ENCODE measurements at places on chromosomes 12 and 14.
A peak's percentile ranks its signal among the peaks of the same experiment; 100 is the strongest.

- peaks cover 11% of the 10 kb centered on the region for H3K27me3 ChIP-seq
- H3K36me3 ChIP-seq: no peaks in the 10 kb centered on the region
Observed at GRCh38 chr12:107780298-107780697, 5.8 kb downstream of the ASCL4 start.

DNA sequence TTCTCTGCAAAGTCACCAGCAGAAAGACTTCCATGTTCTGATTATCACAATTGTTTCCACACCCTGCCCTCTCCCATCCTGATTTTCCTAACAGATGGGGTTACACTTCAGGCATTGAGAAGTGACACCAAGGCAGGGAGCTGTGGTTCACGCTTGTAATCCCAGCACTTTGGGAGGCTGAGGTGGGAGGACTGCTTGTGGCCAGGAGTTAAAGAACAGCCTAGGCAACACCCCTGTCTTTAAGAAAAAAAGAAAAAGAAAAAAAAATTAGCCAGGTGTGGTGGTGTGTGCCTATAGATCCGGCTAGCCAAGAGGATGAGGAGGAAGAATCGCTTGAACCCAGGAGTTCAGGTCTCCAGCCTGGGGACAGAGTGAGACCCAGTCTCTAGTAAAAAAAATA is 5.2 kb downstream of the PPP1CC start:
- DNase-seq: no peak
- H3K27me3 ChIP-seq: no peaks in the 10 kb centered on the region
- peaks cover 3% of the 10 kb centered on the region for H3K36me3 ChIP-seq
- no peak overlapping the region for H3K4me3 ChIP-seq

DNA sequence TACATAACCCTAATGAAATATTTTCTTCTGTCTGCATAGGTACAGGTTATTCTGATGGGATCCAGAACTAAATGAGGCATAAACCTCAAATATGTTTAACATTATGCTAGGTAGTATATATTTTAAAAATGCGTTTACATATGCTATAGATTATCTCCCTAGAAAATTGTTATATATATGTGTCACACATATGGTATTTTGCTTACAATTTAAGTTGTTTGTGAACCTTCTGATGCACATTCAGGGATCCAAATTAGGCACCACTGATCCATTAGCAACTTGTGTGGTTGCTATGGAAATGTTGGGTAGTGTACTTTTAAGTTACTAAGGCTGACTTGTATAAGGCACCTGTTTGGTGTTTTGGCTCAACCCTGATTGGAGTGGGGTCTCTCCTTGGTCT is 456.7 kb downstream of the AEBP2 start:
- no peaks in the 10 kb centered on the region for H3K27me3 ChIP-seq
- H3K4me3 ChIP-seq: no peak overlapping the region
- no peaks in the 10 kb centered on the region for H3K36me3 ChIP-seq
- no peaks in the 10 kb centered on the region for H3K4me1 ChIP-seq
- DNase-seq: no peak

DNA sequence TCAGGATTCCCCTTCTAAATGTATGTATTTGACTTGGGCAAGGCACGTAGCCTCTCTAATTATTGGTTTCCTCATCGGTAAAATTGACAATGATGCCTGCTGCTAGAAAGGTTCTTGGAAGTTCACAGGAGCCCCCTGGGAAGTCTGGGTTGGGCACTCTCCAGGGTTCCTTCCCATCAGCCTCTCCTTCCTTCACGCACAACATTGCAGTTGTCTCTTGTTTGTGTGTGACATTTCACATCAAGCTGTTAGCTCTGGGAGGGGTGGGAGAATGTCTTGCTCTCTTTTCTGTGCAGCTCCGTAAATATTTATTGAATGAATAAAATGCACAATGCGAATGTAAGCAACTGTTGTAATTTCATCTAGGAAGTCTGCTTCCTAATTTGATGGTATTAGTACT is 153.2 kb upstream of the PRICKLE1 start:
- no peaks in the 10 kb centered on the region for H3K4me1 ChIP-seq
- no peaks in the 10 kb centered on the region for H3K36me3 ChIP-seq
- H3K27me3 ChIP-seq: no peaks in the 10 kb centered on the region
- no peak overlapping the region for H3K27ac ChIP-seq

DNA sequence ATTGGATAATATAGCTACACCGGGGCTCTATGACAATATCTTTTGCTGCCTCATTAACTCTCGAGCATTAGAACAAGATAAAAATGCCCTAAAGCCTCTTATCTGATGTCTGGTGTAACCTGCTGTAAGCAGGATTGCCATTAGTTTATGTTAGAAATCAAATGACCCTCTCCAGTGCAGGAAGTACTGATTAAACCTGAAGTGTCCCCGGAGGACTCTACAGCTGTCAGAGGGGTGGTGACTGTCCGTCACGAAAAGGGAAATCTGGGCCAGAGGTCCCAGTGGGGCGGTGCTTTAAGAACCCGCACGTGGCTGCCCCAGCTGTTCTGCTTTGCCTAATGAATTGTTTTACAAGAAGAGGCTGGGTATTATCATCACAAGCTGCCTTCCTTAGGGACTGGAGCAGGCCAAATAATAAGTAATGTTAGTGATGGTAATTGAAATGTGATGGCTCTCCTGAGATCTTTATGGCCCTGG is 55.7 kb downstream of the LIN52 start:
- H3K27me3 ChIP-seq: no peaks in the 10 kb centered on the region
- no peak overlapping the region for H3K27ac ChIP-seq
- H3K4me1 ChIP-seq: peaks cover 8% of the 10 kb centered on the region
- no peaks in the 10 kb centered on the region for H3K36me3 ChIP-seq
- DNase-seq: no peak
- H3K4me3 ChIP-seq: no peak overlapping the region

DNA sequence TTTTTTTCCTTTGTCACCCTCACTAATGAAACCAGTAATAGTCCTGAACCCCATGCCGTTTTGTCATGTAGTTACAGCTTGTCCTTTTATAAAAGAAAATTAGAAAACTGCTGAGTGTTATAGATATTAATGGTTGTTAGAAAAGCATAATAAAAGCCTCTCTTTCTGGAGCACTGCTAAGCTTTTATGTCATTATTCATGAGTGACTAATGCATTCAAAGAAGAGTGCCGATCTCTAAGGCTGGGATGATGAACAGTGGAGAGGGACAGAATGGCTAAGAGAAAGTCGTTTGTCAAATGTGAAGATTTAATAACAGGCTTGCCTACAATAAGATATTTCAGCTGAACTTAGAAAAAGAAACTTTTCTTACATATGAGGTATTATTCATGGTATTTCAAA is 121.6 kb downstream of the MGAT4C start:
- no peaks in the 10 kb centered on the region for H3K27me3 ChIP-seq
- H3K36me3 ChIP-seq: no peaks in the 10 kb centered on the region
- H3K4me3 ChIP-seq: no peak overlapping the region
- DNase-seq: no peak
- H3K4me1 ChIP-seq: no peaks in the 10 kb centered on the region

- DNase-seq: no peak
- no peaks in the 10 kb centered on the region for H3K27me3 ChIP-seq
- H3K4me1 ChIP-seq: no peaks in the 10 kb centered on the region
- no peak overlapping the region for H3K4me3 ChIP-seq
Observed at GRCh38 chr14:101370593-101371569, 190.4 kb upstream of the DIO3 start.

DNA sequence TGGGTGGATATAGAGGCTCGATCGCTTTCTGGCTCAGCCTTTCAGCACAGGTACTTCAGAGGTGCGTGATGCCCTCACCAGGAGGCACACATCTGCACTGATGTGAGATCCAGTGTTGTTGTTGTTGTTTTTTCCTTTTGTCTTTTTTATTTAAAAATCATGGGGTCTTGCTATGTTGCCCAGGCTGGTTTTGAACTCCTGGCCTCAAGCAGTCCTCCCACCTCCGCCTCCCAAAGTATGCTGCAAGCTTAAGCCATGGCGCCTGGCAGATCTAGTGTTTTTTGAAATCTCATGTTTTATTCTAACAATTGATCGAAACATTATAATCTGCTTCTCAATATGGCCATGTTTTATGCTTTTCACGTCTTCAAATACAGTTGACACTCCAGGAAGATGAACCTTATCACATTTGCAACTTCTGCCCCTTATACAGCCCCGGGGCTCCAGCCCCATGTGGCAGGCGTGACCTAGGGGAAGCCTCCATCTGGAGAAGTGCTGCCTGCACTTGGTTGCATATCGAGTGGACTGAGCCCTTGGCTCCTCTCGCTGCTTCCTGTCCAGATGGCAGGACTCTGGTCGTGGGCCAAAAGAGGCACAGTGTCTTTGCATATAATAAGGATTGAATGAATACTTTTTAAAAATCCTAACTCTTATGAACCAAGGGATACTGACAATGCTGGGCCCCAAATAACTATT is 71.7 kb downstream of the TRAF3 start:
- no peaks in the 10 kb centered on the region for H3K27me3 ChIP-seq
- no peak overlapping the region for H3K27ac ChIP-seq
- peaks cover 3% of the 10 kb centered on the region for H3K36me3 ChIP-seq
- H3K4me1 ChIP-seq: no peaks in the 10 kb centered on the region

GRCh38 chr12:44031472-44032185 is 195.7 kb downstream of the TMEM117 start:
- H3K27me3 ChIP-seq: no peaks in the 10 kb centered on the region
- no peak for DNase-seq
- H3K36me3 ChIP-seq: no peaks in the 10 kb centered on the region
- H3K4me1 ChIP-seq: no peaks in the 10 kb centered on the region

DNA sequence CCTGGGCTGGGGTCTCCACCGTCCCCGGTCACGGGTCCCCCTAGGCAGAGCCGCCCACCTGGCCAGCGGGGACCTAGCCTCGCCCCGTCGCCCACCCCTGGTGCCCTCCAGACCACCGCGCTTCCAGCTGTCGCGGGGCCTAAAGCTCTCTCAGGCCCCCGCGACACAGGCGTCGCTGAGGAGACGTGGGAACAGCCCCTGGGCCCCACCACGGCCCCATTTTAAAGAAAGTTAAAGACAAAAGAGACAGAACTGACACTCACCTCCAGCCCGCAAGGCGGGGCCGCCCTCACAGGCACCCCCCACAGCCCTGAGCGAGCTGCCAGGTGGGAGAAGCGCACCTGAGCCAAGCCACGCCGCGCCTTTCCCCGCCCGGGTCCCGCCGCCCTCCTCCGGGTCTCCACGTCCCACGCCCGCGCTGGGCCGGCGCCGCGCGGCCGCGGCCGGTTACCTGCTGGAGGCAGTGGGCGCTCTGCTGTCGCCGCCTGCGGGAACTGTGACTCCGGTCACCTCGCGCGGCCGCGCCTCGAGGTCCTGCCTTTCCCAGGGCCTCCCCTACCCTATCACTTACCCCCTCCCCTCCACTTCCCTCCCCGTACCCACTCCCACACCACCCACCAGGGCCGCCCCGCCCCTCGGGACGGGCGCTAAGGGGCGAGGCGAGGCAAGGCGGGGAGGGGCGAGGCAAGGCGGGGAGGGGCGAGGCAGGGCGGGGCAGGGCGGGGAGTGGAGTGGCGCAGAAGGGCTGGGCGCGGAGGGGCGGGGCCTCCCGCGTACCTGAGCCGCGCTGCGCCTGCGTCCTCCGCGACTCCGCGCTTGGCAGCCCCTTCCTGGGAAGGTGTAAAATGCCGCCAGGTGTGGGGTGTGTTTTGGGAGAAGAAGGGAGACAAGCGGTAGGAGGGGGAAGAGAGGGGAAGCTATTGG is 31.2 kb downstream of the TC2N start:
- peak; percentile 83 for DNase-seq
- peak overlapping the region; percentile 43 for H3K27ac ChIP-seq
- peaks cover 21% of the 10 kb centered on the region for H3K4me1 ChIP-seq
- H3K36me3 ChIP-seq: peaks cover 17% of the 10 kb centered on the region

GRCh38 chr12:47082283-47082682 is 2.5 kb upstream of the AMIGO2 start:
- peak overlapping the region; percentile 85 for H3K27ac ChIP-seq
- DNase-seq: no peak
- H3K4me1 ChIP-seq: peaks cover 46% of the 10 kb centered on the region
- no peaks in the 10 kb centered on the region for H3K27me3 ChIP-seq
- H3K4me3 ChIP-seq: no peak overlapping the region

GRCh38 chr12:102891756-102892155 is 25.3 kb downstream of the PAH start:
- no peak overlapping the region for H3K4me3 ChIP-seq
- H3K27ac ChIP-seq: no peak overlapping the region
- no peaks in the 10 kb centered on the region for H3K36me3 ChIP-seq

- H3K27me3 ChIP-seq: no peaks in the 10 kb centered on the region
- no peak for DNase-seq
- H3K36me3 ChIP-seq: no peaks in the 10 kb centered on the region
- no peak overlapping the region for H3K4me3 ChIP-seq
- peaks cover 11% of the 10 kb centered on the region for H3K4me1 ChIP-seq
Observed at GRCh38 chr12:104526751-104527150, 70.0 kb downstream of the CHST11 start.

DNA sequence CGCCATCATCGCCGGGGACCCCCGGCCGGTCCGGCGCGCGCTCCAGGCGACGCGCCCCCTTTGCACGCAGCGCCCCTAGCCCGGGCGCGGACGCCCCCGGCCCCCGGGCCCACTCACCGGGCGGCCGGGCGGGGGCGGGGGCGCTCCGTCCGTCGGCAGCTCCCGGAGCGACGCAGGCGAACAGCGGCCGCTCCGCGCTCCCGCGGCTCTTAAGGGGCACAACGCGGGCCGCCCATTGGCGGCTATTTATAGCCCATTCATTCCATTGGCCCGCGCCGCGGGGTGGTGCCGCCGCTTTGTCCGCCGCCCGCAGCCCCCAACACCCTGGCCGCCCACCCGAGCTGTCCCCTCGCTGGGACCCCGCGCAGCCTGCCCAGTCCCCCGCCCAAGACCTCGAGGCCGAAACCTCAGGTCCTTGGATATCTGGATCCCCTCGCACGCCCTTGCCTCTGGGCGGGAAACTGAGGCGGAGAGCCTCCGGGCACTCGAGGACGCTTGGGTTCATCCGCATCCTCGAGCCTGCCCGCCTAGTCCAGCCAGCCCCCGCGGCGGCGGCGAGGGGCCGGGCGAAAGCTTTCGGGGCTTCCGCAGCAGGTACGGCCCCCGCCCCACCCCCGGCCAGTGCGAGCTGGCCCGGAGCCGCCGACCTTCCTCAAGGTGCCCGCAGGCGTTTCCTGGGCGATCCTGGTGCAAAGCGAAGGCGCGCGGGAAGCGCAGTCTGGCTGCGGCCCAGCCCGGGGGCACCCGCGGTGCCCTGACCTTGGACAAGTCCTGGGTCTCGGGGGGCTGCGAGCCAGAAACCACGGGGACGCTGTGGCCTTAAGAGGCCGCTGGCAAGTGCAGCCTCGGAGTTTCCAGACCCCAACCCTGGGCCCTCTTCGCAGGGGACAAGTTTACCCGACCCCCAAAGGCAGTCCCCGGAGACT is at the start of gene CKB:
TSS of gene CKB (minus strand) at position 182 of the 926 bp plus-strand sequence. CDS start 337 bp downstream, outside the sequence.
- H3K27me3 ChIP-seq: peaks cover 58% of the 10 kb centered on the region
- no peak for DNase-seq
- H3K4me3 ChIP-seq: peak within 1 kb of the TSS; percentile 27
